ENCODE measurements at places on chromosomes 6 and 20.
A peak's percentile ranks its signal among the peaks of the same experiment; 100 is the strongest.

GRCh38 chr6:10725044-10725443 is 2.2 kb downstream of the TMEM14C start:
- no peak for DNase-seq

DNA sequence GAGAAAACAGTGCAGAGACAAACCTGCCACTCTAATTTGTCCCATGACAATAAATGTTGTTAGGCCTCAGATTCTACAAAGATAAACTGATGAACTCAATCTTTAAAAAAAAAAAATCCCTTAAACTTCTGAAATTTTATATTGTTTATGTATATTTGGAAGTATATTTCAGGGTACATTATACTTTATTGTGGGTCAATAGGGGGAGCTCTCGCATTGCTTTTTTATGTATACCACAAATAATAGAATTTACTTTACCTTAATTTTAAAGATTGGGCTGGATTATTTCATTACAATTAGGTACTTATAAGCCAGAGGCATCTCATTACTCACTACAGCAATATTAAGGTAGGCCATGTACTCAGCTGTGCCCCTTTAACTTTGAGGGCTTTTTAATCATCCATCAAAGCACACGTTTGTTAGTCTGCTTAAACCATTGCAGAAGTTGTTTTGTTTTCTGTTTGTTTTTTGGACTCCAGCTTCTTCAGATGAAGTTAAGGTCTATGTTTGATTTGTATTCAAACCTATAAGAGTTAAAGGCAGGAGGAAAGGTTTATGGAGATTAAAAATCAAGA is 56.3 kb upstream of the EYA4 start:
- peak; percentile 19 for DNase-seq

DNA sequence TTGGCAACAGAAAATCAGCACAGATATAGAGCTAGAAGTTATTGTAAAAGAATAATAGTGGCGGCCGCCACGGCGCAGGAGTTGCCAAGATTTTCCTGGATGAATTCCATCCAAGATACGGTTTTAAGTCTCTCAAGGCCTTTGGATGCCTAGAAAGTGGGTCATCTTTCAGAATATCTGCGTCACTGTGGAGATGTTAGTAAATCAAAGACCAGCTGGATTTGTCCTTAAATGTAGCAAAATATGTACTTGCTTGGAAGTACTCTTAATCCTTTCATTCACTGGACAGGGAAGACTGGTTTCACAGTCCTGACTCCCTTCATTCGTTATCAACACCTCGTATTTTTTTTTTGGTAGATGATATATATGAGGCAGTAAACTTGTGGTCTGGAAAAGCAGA is 83.0 kb downstream of the SLC22A3 start:
- DNase-seq = no peak

- peak; percentile 45 for DNase-seq
Measured at GRCh38 chr6:9332241-9332780, 897.0 kb upstream of the SLC35B3 start.

DNA sequence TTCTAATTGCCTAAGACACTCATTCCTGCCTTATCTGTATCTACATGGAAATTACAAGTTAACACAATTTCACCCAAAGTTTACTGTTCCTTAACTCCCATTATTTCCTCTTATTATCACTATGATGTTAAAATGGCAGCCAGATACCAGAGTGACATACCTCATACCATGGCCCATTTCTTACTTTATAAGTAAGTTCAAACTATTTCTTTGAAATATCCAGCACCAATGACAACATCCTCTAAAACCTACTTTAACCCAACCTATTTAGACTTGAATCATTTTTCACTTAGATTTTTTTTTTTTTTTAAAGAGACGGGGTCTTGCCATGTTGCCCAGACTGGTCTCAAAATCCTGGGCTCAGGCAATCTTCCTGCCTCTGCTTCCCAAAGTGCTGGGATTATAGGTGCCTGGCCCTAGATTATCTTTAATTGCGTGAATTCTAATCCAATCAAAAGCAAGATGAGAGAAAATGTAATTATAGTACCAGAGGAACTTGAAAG is 10.0 kb downstream of the REV3L start:
- DNase-seq = no peak

DNA sequence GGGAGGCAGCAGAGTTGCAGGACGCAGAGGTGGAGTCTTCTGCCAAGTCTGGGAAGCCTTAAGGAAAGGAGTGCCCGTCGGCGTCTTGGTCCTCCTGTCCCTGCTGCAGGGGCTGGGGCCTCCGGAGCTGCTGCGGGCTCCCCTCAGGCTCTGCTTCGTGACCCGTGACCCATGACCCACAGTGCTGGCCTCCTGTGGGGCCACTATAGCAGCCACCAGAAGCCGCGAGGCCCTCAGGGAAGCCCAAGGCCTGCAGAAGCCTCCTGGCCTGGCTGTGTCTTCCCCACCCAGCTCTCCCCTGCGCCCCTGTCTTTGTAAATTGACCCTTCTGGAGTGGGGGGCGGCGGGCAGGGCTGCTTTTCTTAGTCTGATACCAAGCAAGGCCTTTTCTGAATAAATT is 3.3 kb upstream of the COL9A3 start:
- no peak for DNase-seq

- DNase-seq = no peak
Measured at GRCh38 chr6:11683871-11684270, 94.7 kb downstream of the ADTRP start.

DNA sequence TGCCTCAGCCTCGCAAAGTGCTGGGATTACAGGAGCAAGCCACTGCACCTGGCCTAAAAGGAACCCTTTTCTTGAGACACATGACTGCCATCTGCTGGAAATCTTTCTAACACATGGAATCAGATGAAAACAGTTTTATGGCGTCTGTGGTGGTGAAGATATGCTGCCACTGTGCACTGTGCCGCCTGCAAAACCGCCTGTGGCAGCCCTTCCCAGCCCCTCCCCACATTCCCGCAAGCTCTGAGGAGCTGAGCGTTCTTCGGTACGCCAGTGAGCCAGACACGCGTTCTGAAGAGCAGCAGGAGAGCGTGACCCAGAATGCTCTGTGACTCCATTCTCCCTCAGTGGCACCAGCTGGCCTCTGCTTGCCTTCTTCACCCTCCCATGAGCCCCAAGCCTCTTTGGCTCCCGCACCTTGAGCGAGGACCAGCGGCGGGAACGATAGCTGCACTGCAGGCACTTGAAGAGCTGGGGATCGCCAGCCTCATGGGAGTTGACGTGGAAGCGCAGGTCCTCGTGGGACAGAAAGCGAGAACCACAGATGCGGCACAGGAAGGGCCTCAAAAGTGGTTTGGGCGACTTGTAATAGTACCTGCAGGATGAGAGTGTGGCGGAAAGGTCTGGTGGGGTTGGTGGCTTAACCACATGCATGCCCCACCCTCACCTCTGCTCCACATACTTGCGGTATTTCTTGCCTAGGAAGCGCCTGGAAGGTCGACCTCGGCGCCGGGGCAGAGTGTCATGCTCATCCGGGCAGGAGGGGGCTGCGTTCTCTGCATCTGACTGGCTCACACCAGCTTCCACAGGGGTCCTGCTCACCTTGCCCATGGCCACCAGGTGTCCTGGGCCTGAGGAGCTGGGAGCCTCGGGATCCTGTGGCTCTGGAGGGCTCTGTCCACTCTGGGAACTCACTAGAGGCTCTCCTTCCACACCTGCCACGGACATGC is 8.7 kb downstream of the ZNF335 start:
- no peak for DNase-seq

DNA sequence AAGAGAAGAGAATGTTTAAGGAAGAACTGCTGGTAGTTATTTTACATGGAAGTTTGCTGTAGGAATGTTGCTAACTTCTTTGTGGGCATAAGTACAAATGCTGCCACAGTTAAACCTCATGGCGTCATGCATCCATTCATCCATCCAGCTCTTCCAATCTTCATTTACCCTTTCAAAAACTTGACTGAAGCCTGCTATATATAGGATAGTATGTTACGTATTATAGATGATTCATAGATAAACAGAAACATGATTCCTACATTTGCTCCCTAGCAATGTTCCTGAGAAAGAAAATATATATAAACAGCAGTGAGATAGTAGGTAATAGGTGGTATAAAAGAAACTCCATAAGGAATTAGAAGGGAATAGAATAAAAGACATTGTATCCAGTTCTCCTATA is 93.7 kb downstream of the NDUFAF5 start:
- no peak for DNase-seq

DNA sequence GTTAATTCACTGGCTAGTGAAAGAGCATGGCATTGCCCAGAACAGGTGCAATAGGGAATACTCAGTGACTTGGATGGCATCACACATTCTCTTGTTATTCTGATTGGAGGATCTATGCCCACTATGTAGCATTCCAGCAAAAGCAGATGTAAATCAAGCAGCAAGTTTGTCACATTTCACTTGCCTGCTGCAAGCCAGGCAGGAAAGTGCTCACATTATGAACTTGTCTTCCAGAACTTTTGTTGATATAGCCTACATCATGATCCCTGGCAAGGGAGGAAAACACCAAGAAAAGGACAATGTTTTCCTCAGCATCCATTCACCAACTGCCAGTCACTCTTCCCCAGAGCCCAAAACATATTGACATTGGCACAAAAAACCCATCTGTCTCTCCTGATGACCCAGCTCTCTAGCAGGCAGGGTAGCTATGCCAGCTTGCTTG is 77.8 kb downstream of the ARHGAP18 start:
- DNase-seq = no peak

GRCh38 chr20:8661229-8661952 is 407.5 kb upstream of the PLCB4 start:
- DNase-seq = no peak

DNA sequence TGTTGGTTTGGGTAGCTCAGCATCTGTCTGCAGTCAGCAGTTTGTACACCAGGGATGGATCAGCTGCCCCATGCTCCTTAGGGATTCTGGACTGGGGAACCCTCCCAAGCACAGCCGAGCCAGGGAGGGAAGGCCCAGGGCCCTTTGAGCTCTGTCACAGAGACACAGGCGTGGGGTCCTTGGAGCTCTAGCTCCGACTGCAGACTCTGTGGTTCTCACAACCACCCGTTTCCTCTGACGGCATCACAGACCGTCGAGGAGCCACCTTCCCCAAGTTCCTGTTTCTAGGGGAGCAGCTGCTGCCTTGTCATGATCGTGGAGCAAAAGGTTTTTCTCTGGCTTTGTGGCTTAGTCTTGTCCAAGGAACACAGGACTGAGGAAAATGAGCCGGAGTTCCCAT is at the start of gene SLA2:
Gene SLA2 (minus strand): TSS at position 199 of the 400 bp plus-strand sequence. CDS start 4,861 bp downstream, outside the sequence.
- no peak for DNase-seq

DNA sequence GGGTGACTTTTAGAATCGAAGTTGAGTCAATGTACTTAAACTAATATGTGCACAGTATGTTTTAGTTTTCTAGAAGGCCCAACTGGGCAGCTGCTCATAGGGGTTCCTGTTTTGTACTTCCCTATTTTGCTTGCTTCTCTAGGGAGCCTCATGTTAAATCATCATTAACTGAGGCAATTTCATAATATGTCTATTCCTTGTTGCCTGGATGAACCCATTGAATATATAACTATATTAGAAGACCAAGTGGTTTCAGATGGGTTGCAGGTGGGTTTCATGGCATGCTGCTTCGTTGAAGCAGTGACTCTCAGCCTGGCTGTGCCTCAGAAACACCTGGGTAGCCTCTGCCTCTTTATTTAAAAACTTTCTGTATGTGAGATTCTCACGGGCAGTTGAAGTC is 22.2 kb downstream of the CARMIL1 start:
- no peak for DNase-seq

DNA sequence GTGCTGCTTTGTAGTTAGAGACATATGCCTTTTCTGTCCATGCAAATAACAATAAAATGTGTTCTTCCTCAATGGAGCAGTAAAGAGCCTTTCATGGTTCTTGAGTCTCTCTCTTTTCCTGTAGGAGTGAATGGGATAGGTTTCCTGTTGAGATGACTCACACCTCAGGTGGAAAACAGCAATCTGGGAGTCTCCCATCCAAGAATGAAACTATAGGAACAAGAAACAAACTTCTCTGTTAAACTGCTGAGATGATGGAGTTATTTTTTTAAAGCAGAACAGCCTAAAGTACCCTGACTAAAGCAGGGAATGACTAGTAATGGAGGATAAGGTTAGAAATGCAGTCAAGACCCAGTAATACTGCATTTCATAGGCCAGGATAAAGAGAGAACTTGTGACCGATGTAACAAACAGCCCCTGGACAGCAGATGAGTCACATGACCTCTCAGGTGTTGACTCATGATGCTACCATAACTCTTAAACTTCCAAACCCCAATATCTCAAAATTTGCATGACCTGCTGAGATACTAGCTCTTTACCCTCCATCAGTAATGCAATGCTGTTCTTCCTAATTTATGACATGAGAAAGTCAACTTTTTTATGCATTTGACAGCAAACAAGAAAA is 548.9 kb downstream of the CBLN4 start:
- no peak for DNase-seq

GRCh38 chr6:161168281-161168891 is 105.5 kb downstream of the AGPAT4 start:
- DNase-seq = peak; percentile 38

- DNase-seq = no peak
Measured at GRCh38 chr6:56101141-56101553, 146.2 kb downstream of the COL21A1 start.

- DNase-seq = no peak
Measured at GRCh38 chr6:129667034-129667433, 42.9 kb downstream of the ARHGAP18 start.

- no peak for DNase-seq
Measured at GRCh38 chr6:107727096-107727757, 96.9 kb downstream of the SCML4 start.

- no peak for DNase-seq
Measured at GRCh38 chr6:154292855-154293519, 63.6 kb downstream of the IPCEF1 start.

- DNase-seq = no peak
Measured at GRCh38 chr6:28867086-28867409, 56.7 kb downstream of the TRIM27 start.

DNA sequence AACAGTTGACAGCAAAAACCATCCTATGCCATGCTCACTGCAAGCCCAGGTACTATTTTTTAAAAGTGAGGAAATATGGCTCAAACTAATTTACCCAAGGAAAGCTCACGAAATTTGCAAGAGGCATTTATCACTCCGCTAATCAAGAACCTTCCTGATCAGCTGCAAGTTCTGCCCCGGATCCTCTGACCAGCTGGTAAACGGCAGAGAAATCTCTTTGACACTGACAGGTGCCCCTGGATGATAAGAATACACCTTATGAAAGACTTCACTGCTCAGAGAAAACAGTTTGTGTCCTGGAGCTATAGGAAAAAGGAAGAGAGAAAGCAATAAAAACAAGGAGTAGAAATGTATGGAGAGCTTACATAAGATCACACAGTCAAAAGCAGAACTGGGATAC is 6.4 kb downstream of the CNKSR3 start:
- DNase-seq = no peak

GRCh38 chr6:79672631-79673111 is 41.5 kb downstream of the SH3BGRL2 start:
- DNase-seq = no peak
